Stimulated activated CD8-positive, alpha-beta memory T cell treated with anti-CD3 and anti-CD28 coated beads, Interleukin-12 subunit alpha, Interleukin-12 subunit beta, amount 100 ng/mL, for 1 hour (primary cell): ENCODE measurements at places on chromosomes 1 and 21.

DNA sequence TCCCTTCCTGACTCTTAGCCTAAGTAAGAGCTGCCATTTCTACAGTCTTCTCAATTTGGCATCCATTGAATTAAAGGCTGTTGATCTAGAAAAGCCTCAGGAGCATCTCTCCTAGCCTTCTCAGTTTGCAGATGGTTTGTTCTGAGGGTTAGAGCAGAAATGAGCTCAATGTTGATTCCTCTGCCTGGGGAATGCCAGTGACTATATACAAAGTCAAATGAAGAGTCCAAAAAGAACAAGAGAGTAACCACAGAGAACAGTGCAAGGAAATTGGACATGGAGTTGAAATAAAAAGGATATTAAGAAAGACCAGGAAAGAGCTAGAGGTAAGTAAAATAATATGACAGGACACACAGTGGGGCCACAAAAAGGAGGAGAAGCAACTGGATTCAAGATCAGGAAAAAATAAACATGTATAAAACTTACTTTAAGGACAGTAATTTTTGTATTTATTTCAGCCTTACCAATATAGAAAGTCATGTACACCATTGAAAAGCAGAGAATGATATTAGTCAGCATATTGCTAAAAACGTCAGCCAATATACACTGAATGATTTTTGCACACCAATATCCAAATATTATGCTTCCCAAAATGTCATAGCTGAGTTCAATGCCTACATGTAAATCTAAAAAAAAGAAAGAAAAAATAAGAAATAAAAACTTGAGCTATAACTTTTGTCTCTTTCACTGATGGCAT is 21.3 kb downstream of the SLC9C2 start:
- no peak for DNase-seq

- DNase-seq = no peak
Observed at GRCh38 chr1:115829023-115829674, 11.8 kb downstream of the NHLH2 start.

GRCh38 chr1:18934205-18935000 is 22.1 kb downstream of the IFFO2 start:
- DNase-seq = no peak

DNA sequence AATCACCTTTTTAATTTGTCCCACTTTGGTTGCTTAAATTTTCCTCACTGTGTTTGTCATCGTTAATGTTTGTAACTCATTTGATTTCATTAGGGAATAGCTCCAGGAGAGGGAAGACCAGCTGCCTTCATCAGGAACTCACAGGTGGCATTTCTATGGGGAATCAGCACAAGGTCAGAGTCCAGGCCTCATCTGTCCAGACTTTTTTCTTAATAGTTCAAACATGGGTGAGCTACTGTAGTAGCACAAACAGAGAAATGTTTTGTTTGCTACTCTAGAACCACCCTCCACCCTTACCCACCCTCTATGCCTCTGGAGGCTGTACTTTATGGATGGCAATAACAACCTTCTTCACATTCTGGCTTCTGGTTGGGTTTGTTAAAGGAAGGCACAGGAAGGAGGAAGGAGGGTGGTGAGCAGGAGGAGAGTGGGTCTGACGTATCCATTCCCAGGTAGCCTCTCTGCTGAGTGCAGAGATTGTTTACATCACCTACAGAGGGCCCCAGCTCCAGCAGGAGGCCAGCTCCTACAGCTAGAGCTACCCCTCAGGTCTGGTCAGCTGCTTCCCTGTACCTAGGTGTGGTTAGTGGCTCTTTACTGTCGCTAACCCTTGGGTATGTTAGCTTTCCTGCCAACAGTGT is 8.1 kb upstream of the TEDDM1 start:
- no peak for DNase-seq

DNA sequence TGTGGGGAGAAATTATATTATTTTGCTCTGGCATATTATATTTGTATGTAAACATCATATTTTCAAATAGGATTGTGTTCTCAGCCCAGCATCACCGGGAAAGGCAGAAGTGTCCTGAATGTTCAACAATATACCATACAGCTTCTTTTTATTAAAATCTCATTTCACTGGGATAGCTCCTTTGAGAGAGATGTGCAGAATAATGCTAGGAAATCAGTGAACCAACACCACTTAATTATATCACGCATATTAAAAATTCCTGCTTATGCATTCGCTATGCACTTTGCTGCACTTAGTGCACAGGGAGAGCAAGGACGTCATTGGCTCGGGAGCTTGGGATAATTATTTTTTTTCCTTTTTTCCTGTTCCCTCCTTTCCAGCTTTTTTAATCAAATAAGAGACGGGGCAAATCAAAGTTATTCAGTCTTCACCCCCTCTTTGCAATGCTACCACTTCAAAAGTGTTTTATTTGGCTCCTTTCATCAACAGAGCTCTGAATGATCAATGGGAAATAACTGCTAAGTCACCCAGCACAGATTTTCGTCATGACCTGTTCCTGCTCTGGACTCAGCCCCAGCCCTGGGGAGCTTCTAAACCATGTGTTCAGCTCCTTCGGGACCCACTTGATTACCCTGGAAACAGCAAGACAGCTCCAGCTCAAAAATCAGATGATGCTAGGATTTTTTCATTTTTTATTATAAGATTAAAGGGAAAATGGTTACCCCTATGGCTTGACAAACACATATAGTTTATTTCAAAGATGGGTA is 165.5 kb upstream of the DUSP10 start:
- no peak for DNase-seq

- DNase-seq = no peak
Observed at GRCh38 chr1:236686815-236687160, 489 bp downstream of the ACTN2 start.

DNA sequence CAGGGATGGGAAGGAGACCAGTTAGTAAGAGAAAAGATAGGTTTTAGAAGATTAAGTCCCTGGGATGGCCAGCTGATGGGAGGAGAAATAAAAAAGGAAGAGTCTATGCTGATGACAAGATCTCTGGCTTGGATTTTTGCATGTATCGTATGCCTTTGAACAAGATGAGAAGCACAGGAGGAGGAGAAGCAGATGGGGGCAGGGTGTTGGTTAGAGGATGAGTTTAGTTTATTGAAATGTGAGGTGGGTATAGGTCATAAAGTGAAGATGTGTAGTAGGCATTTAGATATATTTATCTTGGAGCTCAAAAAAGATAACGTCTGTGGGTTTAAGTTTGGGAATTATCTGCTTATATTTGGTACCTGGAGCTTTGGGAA is 1.4 kb downstream of the TIPRL start:
- no peak for DNase-seq

GRCh38 chr1:36162680-36163239 is 6.8 kb downstream of the MAP7D1 start:
- DNase-seq = no peak

GRCh38 chr1:71031426-71031825 is 16.2 kb downstream of the PTGER3 start:
- DNase-seq = no peak

DNA sequence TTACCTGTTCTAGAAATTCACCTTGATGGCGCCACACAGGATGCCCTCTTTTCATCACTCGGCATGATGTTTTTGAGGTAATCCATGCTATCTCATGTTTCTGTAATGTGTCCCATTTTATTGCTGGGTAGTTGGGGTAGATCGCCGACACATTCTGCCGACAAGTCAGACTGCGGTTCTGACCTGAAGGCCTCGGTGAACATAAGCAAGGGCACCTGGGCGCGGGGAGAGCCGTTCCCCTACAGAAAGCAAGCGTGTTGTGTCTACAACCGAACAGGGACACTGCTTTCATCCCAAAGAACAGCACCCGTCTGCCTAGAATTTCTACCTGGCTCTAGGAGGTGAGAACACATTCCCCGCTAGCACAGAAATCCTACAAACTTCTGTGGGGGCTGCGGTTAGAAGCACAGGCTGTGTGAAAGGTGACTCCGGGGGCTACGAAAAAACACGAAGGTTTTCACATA is 149.2 kb downstream of the PPIAL4G start:
- no peak for DNase-seq

DNA sequence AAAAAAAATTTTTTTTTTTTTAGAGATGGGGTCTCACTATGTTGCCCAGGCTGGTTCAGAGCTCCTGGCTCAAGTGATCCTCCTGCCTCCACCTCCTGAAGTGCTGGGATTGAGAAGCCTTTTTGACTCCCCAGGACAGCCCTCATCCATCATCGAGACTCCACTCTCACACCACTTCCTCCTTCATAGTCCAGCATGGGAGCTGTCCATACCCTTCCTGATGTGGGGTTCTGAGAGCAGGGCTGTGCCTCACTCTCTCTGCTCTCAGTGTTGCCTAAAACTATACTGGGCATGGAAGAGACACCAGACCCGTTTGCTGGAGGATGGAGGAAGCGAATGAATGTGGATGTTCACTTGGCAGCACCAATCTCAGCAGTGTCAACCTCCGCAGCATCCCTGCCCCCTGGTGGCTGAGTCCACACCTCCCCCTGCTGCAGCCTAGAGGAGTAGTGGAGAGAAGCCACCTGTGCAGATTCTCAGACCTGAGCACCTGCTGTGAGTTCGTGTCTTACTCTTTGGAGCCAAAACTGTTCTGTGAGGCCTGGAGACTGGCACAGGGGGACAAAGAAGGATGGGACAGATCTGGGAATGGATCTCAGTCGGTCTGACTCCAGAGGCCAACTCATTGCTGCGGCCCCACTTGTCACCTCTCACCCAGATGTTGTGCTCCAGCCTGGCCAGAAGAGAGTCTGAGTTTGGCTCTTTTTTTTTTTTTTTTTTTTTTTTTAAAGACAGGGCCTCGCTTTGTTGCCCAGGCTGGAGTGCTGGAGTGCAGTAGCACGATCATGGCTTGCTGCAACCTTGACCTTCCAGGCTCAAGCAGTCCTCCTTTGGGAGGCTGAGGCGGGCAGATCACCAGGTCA is 17.7 kb downstream of the TINAGL1 start:
- DNase-seq = peak; percentile 21

- no peak for DNase-seq
Observed at GRCh38 chr1:244139655-244140054, 88.6 kb downstream of the ZBTB18 start.

- no peak for DNase-seq
Observed at GRCh38 chr1:187415065-187415464, 586.3 kb downstream of the PLA2G4A start.

DNA sequence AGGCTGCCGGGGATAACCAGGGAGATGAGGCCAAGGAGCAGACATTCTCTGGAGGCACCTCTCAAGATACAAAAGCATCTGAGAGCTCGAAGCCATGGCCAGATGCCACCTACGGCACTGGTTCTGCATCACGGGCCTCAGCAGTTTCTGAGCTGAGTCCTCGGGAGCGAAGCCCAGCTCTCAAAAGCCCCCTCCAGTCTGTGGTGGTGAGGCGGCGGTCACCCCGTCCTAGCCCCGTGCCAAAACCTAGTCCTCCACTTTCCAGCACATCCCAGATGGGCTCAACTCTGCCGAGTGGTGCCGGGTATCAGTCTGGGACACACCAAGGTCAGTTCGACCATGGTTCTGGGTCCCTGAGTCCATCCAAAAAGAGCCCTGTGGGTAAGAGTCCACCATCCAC is 19.4 kb upstream of the SH3D21 start:
- DNase-seq = no peak

DNA sequence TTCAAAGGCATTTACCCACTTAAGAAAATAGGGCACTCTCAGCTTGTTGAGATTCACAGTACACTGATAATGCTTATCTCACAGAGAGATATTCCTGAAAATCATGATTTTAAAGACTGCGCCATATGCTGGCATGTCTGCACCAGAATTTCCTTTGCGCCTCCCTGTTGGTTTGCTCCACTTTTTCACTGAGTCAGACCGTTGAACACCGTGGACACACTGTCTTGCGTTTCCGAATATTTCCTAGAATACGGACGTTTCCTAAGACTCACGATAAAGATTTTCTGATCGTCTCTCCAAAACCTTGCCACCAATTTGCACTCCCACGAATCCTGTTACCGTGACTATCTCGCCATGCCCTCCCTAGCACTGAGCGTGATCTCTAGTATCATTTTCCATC is 497 bp upstream of the C1orf115 start:
- no peak for DNase-seq

DNA sequence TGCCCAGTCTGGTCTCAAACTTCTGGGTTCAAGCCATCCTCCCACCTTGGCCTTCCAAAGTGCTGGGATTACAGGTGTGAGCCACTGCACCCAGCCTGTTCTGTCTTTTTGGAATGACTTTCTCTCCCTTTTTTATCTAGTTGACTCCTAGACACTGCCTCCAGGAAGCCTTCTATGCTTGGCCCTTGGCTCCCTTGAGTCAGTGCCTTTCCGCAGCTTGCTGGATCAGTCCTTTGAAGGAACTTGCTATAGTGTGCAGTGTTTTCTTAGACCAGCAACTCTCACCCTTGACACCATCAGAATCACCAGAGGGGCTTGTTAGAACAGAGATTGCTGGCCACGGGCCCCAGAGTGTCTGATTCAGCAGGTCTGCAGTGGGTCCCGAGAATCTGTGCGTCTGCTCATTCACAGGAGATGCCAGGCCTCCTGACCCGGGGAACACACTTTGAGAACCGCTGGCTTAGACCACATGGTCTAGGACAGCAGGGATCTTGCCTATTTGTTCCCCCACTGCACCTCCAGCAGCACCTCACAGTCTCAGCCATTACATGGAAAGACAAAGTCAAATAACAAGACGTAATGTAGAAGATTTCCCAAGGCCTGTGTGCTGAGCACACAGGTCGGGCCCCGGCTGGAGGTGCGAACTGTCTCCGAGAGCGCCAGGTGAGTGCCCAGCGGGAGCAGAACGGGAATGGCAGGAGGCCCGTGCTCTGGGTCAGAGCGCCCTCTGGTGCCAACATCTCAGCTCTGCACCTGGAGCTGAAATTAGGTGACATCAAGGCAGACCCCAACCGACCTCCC is 27.4 kb upstream of the CTPS1 start:
- DNase-seq = peak; percentile 45

- DNase-seq = no peak
Observed at GRCh38 chr1:25617625-25618432, 1.2 kb downstream of the MAN1C1 start.
